Stimulated activated CD4-positive, alpha-beta T cell treated with anti-CD3 and anti-CD28 coated beads, Interleukin-1b, Interleukin-23, amount 100 ng/mL, for 24 hours (primary cell): ENCODE measurements at places on chromosomes 11 and 22.

GRCh38 chr22:19086896-19087295 lies 35.3 kb downstream of the DGCR2 start:
- DNase-seq: no peak

DNA sequence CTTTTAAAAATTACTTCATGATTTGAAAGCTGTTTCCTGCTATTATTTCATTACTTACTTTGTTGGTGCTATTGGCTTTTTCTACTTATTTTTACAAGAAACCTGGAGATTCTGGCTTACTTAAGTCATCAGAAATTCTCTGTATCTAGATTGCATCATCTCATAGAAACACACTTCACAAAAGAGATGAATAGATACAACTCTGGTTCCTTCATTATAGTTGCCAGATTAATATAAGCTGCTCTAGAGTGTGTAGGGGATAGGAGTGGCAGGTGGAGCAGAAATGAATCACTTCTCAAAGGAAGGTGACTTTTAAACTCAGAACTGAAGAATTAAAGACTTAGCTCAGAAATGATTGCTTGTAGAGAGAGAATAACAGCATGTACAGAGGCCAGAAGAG lies 20.0 kb downstream of the CYP2R1 start:
- DNase-seq: no peak

DNA sequence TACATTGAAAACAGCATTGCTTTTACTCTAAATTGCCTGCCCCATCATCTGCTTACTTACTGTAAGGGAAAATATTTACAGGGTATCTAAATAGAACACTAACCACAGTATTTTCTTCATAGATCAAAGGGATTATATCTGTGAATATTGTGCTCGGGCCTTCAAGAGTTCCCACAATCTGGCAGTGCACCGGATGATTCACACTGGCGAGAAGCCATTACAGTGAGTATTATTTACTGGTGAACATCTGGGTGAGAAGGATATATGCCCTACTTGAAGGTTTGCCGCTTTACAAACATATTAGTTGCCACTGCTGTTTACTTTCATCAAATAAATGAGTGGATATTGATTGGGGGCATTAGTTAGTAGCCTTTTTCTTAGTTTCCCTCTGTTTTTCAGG lies 5.9 kb upstream of the CNTF start:
- DNase-seq: no peak

GRCh38 chr22:22929381-22930221 lies 42.0 kb downstream of the IGLL5 start:
- DNase-seq: no peak

DNA sequence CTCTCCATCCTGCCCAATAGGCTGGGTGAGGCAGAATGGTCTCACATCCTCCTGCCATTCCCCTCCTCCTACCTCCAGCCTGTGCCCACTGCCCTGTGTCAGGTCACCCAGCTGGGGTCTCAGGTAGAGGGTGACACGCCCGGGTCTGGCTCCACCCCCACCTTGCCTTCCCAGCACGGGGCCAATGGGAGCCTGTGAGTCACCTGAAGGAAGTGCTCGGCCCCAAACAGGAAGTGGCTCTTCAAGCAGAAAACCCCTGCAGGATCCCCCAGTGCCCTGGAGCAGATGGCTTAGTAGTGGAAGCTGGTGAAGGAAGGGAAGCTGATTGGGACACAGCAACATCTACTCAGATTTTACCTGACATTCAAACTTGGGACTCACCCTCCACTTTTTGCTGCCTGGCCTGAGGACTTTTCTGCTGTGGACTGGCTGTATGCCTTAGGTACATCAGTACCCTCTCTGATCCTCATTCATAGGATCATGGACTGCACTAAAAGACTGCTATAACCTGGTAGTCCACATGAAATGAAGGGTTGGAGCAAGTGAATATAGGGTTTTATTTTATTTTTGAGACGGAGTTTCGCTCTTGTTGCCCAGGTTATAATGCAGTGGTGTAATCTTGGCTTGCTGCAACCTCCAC lies 33.4 kb downstream of the GDPD5 start:
- peak; percentile 26 for DNase-seq
